ENCODE measurements at places on chromosomes 2 and 18. TPM values are rescaled to one million over a fixed set of nuclear protein-coding genes. Genes with fewer than 3 reads are reported as not detected.

- DNase-seq = no peak
These were observed 54.1 kb upstream of the CAB39 start for GRCh38 chr2:230658577-230658876.

DNA sequence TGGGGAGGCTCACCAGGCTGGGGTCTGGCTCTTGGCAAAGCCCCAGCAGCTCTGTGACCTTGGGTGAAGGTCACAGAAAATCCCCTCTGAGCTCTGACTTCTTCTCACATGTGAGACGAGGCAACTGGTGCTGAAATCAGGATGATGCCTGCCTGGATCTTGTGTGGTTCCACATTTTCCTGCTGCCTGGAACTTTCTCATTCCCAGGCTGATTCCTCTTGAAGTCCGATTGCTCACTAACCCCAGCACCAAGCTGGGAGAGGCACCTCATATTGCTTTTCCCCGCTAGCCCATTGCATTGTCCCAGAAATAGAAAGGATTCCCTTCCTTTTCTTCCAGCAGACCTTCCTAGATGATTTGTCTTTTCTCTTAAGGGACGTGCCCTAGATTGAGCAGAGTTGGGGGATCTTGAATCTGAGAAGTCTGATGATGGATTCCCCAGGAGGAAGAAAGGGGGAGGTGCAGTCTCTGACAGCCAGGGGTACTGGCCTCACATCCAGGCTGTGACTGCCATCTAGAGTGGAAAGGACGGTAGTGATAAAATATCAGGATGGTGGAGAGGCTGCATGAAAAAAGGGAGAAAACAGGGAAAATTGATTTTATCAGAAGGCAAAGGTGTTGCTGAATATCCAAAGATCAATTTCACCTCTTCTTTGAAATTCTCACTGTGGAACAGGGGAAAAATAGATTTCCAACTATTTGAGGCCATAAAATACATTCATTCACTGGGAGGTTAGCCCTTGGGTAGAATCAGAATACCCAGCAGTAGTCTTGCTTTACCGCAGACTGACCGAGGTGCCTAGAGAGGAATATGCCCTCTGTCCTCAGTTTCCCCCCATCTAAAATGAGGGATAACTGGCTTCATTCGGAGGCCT lies 96.3 kb downstream of the FAM210A start:
- DNase-seq = peak; percentile 55

Gene SNTG2
- 0.13 TPM for total RNA-seq

GRCh38 chr2:109699646-109700045 lies 85.5 kb downstream of the SOWAHC start:
- no peak for DNase-seq

DNA sequence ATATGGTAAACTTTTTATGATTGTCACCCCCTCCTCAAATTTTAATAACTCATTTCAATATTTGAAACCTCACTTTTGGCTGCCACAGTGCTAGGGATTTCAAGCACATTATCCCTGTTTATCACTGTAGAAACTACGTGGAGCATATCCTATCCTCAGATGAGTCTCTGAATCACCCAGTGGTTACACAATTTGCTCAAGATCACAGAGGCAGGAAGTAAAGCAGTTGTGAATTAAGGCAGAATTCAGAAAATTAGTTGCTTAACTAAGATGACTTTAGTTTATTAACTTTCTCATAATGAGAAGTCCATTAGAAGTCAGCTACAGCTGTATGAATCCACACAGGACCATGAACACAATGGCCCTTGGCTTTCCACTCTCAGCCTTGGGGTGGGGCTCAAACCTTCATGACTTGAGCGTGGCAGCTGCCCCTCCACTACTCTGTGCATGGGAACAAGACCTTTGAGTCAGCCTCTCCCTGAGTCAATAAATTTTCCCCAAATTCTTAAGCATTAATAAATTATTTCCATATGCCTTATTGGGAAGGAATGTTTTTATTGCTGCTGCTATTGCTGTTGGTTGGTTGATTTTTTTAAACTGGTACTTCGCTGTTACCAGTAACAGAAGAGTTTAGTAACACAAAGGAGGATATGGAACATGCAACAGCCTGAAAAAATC lies 369.0 kb downstream of the CBLN2 start:
- no peak for DNase-seq

- no peak for DNase-seq
These were observed 203.9 kb upstream of the TANK start for GRCh38 chr2:160956243-160956802.

Measured in activated CD4-positive, alpha-beta memory T cell treated with anti-CD3 and anti-CD28 coated beads, Interleukin-2, amount 10 ng/mL, durations not matched to agents 7 days and 5 days (primary cell).